RWPE1 (cell line): ENCODE measurements at places on chromosomes 5 and 9.

- peak; percentile 34 for DNase-seq
Observed at GRCh38 chr5:45038366-45038987, 229.7 kb downstream of the MRPS30 start.

GRCh38 chr9:91868732-91869391 is 81.2 kb downstream of the ROR2 start:
- DNase-seq = no peak

DNA sequence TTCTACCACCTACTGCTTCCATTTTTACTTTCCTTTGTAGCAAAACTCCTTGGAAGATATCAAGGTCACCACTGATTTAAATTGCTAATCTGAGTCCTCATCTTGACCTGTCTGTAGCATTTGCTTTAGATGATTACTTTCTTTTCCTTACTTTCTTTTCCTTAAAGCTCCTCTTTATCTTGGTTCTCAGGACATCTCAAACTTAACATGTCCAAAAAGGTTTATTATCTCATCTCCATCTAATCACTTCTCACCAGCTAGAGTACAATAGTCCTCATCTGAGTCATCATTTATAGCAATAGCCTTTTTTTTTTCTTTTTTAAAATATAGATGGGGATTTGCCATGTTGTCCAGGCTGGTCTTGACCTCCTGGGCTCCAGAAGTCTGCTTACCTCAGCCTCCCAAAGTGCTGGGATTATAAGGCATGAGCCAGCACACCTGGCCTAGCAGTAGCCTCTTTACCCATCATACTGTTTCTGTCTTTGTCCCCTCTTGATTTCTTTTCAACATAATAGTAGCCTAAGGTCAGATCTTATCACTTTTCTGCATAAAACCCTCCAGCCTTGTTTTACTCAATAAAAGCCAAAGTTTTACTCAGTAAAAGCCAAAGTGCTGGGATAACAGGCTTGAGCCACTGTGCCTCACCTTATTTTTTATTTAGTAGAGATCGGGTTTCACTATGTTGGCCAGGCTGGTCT is 32.9 kb upstream of the GPR21 start:
- DNase-seq = no peak

GRCh38 chr5:135139381-135140134 is 105.5 kb upstream of the PITX1 start:
- peak; percentile 98 for DNase-seq

DNA sequence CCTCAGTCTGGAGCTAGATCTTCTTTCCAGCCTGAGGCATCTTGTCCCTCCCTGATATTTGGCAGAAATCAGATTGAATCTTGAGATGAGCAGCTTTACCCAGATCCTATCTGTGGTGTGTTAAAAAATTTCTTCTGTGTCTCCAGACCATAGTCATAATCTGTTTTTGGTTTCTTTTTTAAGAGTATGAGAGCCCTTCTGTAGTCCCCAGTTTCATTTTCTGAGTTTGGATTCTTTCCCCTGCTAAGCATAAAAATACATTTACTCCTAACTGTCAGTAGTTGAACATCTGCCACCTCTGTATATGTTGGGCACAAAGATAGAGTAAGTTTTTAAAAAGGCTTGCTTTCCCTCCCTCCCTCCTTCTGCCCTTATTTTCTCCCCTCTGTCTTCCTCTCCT is 137.7 kb downstream of the CNTLN start:
- no peak for DNase-seq

GRCh38 chr9:137461316-137461662 is 2.2 kb upstream of the NSMF start:
- DNase-seq = no peak

- no peak for DNase-seq
Observed at GRCh38 chr9:127300886-127301447, 36.4 kb downstream of the GARNL3 start.

GRCh38 chr5:62082370-62082801 is 223.6 kb upstream of the KIF2A start:
- DNase-seq = peak; percentile 87

DNA sequence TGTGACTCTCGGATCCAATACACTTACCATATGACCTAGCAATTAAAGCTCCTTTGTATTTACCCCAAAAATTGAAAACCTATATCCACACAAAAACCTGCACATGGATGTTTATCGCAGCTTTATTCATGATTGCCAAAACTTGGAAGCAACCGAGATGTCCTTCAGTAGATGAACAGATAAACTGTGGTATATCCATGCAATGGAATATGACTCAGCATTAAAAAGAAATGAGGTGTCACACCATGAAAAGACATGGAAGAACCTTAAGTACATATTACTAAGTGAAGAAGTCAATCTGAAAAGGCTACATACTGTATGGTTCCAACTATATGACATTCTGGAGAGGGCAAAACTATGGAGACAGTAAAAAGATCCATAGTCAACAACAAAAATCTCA is 82.0 kb upstream of the PHF24 start:
- DNase-seq = no peak

DNA sequence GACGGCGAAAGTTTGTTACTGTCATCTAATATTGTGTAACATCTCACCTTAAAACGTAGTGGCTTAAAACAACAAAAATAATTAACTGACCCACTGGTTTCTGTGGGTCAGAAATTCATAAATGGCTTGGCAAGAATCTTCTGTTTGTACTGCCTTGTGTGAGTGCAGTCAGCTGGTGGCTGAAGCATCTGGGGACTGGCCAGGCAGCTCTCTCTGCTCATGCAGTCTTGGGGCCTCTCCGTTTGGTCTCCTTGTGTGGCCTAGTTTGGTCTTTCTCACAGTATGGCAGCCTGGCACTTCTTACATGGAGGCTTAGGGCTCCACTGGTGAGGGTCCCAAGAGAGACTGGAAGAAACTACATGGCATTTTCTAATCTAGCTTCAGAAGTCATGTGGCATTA is 49.0 kb upstream of the CTXN3 start:
- no peak for DNase-seq

DNA sequence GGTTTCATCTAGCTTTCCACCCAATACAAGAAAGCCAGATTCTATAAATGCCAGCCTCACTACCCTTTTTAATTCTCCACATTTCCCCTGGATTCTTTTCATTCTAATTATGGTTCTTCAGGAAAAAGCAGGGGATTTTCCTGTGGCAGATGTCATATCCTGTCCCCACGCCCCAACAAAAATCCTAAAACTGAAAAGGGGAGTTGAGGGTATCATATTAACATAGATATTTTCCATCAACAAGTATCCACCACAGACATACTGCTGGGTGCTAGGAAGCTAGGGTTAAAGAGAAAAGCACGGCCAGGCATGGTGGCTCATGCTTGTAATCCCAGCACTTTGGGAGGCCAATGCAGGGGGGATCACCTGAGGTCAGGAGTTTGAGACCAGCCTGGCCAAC is 38.0 kb downstream of the CDK5RAP2 start:
- DNase-seq = no peak

DNA sequence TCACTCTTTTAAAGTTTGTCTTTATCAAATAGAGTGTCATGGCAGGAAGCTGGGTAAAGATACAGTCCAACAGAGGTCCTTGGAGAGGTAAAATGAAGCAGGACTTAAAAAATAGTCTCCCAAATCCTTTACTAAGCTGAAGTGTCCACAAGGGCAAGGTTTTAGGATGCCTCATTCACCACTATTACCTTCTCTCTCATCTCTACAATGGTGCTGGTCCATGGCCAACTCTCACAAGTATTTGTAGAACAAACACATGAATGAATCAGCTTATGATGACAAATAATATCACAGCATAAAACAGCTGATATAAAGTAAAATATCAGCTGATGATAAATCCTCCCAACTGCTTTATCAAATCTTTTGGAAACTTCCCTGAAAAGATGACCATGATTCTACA is 162.3 kb upstream of the ZNF462 start:
- DNase-seq = no peak

DNA sequence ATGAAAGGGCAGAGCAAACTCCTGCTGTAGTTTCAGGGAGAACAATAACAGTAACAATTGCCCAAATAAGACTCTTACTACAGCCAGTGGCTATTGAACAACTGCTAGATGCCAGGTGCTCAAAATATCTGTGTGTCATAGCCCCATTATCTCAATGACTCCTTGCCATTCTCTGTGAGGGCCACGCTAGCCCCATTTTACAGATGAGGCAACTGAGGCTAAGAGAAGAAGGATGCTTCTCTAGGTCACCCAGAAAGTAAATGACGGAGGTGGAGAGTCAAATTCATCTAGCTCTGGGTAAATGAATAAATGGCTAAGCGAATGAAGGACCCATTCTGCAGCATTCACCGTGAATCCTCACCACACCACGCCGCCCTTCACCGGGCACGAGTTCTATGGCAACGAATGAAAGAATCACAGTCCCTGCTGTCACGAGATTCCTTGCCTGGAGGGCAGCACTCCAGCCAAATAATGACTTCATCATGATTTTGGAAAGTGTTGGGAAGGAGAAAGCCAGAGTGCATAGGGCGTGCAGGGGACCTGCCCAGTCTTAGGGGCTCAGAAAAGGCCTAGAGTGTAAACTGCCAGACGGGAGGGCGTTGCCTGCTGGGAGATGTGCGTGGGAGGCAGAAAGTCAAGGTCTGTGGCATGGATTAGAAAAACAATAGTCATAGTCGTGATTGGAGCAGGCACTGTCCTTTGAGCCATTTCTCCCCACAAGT is 147.2 kb downstream of the C9orf50 start:
- DNase-seq = no peak

- no peak for DNase-seq
Observed at GRCh38 chr5:2148312-2149194, 265.8 kb upstream of the IRX4 start.

DNA sequence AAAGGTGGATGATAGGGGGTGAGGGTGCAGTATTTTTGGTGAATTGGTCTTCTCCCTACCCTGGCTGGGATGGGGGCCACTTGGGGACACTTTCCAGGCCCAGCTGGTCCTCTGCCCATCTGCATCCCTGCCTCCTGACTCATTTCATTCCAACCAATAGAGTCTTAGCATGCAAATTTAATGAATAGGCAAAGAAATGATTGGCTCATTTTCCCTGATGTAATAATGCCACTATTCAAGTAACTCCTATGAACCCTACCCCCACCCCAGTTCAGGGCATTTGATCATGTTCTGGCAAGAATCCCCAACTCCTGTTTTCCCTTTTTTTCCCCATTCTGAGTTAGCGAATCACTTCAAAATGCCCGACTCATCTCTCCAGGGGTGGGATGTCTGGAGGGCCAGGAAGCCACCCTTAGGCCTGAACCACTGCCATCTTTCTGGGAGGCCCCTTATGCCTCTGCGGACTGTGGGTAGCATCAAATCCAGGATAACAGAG is 56.7 kb downstream of the PCDH1 start:
- peak; percentile 99 for DNase-seq

- DNase-seq = no peak
Observed at GRCh38 chr5:151238303-151238741, 14.4 kb upstream of the CCDC69 start.

DNA sequence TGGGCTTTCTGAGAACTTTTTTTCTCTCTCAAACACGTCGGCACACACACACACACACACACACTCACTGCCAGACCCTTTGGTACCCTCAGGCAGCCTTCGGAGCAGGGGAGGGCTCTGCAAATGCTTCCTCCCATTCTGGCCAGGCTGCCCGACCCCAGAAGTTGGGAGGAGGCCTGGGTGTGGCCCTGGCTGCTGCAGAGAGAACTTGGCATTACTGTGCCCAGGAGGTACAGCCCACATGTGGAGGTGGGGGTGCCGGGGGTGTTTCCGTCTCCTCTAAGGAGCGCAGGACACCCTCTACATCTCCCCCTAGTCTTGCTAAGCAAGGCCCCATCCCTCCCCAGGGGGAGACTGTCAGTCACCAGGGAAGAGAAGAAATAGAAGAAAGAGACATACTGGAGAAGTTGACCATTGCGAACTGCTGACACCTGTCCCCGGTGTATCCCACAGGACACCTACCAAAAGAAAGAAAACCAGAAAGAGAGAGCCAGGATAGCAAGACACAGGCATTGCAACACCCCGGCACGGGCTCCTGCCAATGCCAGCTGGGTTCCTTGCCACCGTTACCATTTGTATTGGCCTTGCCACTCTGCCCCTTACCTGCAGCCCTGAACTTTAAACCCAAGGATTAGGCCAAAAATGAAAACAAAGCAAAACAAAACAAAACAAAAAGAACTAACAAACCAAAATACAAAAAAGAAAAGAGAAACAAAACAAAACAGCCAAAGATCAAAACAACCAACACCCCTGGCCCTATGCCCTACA is 69.3 kb downstream of the PSD2 start:
- no peak for DNase-seq

- peak; percentile 26 for DNase-seq
Observed at GRCh38 chr9:74760031-74760700, 127.6 kb downstream of the TRPM6 start.

- peak; percentile 32 for DNase-seq
Observed at GRCh38 chr5:167261309-167262100, 1029.9 kb upstream of the WWC1 start.

GRCh38 chr9:88661759-88662158 is 126.8 kb downstream of the NXNL2 start:
- DNase-seq = no peak

DNA sequence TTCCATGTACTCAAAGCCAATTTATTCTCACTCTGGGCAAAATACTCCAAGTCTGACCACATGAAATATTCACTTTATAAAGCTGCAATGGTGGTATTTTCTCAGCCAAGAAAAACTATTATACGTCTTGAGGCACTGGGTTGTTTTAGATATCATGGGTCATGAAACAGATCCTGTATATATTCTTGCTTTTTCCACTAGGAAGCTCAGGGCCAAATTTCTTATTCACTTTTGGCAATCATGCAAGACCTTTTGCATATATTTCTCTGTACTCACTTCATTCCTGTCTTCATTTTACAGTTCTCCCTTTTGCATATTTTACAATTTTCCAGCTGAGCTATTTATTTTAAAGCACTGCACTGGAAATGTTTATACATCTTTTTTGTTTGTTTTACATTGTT is 49.8 kb downstream of the GABBR2 start:
- no peak for DNase-seq

- DNase-seq = no peak
Observed at GRCh38 chr5:126383246-126383645, 40.0 kb upstream of the GRAMD2B start.
